Stimulated activated CD8-positive, alpha-beta memory T cell treated with anti-CD3 and anti-CD28 coated beads, Interleukin-2, amount 100 ng/mL, for 1 hour (primary cell): ENCODE measurements at places on chromosomes 6 and 20.

GRCh38 chr6:32742374-32742773 is 1.2 kb downstream of the HLA-DQA2 start:
- DNase-seq = no peak

DNA sequence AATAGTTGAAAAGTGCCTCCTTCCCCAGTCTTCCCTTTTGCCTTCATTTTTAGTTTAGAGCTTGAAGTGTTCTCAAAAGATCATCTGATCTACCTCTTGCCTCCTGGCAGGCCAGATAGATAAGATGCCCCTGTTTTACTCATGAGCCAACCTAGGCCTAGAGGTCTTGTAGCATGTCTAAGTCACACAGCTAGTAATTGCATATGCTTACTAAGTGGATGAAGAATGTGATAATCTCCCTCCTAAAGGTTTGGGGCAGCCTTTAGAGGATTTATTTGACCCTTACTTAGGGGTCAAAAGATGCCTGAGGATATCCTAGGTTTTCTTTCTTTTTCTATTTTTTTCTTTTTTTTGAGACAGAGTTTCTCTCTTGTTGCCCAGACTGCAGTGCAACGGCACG is 2.1 kb downstream of the C6orf141 start:
- DNase-seq = no peak

DNA sequence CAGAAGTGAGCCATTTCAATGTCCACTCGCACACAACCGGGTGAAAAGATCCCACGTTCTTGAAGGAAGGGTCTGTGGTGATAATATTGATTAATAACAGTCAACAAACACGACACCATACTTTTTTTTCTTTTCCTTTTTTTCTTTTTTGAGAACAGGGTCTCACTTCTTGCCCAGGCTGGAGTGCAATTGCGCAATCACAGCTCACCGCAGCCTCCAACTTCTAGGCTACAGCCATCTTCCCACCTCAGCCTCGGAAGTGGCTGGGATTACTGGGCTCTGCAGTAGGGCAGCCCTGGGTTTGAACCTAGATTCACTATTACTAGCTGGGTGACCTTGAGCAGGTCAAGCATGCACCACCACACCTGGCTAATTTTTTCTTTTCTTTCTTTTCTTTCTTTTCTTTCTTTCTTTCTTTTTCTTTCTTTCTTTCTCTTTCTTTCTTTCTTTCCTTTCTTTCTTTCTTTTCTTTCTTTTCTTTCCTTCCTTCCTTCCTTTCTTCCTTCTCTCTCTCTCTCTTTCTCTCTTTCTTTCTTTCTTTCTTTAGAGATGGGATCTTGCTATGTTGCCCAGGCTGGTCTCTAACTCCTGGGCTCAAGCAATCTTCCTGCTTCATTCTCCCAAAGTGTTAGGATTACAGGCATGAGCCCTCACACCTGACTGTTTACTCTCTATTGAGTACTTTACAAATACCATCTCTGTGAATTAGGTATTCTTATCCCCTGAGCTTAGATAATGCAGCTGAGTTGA is 123.9 kb downstream of the SNX5 start:
- DNase-seq = no peak

GRCh38 chr20:6103301-6103700 is 19.5 kb downstream of the FERMT1 start:
- no peak for DNase-seq

GRCh38 chr6:134347885-134348805 is 30.2 kb upstream of the SGK1 start:
- no peak for DNase-seq

DNA sequence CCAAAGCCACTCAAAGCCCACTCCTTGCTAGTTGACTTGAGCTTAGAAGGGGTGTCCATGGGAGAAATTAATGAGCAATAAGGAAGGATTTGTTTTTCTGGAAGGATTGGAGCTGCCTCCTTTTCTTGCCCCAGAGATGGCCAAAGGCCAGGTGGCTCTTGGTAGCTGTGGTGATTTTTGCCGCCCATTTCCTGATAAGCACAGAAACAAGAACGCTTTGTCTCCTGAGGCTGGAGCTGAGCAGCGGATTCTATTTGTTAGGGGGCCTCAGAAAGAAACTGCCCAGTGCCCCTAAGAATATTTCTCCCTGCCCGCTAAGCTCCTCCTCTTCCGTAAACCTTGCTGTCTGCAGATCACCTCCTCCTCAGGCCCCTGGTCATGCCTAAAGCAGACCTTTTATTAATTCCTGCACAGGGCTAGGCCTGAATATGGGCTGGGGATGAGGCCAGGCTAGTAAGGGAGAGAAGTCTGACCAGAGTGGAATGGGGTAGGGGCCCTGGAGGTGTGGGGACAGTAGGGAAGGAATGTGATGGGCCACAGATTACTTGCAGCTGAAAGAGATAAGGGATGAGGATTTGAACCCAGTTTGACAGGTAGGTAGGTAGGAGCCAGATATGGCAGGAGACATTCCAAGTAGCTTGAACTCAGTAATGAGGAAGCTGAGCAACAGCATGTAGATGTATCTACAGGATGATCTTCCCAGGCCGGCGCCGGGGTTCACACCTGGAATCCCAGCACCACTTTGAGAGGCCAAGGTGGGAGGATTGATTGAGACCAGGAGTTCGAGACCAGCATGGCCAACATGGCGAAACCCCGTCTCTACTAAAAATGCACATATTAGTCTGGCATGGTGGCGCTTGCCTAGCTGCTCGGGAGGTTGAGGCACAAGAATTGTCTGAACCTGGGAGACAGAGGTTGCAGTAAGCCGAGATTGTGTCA is 71.2 kb upstream of the NAA20 start:
- DNase-seq = no peak
